KBM-7 (cell line): ENCODE measurements at places on chromosomes 16 and 17.

DNA sequence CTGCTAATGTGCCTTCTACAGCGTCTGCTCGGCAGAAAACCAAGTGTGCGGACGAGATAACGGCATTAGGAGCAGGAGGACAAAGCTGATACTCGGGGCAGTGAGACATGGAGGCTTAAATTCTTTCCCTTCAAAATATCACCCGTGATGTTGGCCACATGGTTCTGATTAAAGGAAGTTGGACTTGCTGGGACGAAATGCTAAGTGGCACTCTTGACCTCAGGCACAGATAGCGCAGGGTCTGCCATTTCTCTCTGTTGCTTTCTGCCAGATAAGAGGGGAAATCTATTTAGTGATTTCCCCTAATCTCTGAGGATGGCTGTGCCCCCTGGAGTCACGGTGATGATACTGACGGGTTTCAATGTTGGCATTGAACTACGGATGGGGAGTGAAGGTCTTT is 509.6 kb upstream of the EEF2KMT start:
- no peak for DNase-seq

DNA sequence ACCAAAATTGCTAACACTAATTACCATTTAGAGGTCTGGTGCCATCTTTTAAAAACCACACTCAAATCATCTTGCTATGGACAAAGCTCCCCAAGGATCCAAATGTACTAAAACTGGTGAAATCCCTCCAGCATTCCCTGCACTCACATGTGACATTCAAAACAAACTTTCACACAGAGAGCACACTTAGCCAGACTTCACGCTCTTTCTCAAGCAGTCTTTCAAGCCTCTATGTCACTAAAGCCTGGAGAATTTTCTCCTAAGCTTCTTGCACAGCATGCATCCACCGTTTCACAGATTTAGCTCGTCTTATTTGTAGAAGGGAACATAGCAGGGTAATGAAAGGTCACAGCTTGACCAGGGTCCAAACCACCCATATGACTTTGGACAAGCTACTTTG is 19.3 kb downstream of the CMTM3 start:
- DNase-seq: no peak

DNA sequence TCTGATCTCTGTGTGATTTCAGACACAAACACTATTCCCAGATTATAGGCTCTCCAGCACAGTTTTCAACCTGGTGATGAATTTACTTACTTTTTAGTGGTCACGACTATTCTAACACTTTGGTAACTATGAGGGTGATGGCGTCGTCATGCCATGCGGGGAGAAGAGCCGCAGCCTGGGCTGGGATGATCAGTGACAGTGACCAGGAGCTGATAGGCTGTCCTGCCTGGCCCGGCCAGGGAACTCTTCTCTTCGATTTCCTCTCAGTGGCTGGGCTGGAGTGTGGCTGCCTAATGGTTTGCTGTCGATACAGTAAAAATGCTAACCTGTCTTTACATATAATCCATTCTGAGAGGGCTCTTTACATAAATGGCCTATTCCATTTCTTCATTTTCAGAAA is 113.1 kb downstream of the IRX3 start:
- DNase-seq: no peak

- DNase-seq: no peak
Measured at GRCh38 chr16:23905027-23905426, 69.2 kb downstream of the PRKCB start.

GRCh38 chr16:79713609-79714309 is 113.2 kb upstream of the MAF start:
- DNase-seq: no peak

DNA sequence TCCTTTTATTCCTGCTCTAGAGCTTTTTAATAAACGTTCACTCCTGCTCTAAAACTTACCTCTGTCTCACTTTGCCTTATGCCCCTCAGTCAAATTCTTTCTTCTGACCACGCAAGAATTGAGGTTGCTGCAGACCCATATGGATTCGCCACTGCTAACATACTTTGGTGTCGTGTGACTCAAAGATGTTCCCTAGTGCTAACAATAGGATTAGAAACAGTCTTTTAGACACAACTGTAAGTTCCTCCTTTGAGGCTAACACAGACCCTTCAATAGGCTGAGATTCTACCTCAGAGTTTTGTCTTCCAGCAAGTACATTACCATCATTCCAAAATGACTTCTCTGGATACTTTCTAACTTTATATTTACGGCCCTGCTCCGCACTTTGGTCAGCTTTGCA is 149.5 kb upstream of the COX10 start:
- DNase-seq: no peak

DNA sequence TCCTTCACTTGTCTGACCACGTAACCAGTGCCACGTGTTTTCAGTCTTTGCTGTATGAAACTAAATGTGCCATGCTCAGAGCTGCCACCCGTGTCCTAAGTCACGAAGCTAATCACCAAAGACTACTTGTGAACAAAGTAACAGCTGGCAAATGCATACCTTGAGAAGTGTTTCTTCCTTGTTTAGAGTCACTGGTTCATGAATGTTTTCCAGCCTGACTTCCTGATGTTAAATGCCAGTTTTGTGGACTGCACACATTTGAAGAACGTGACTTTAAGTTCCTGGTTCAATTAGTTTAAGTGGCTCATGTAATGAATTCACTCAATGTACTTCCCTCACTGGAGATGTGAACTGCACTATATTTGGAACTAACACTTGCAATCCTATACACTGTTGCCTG is 19.9 kb upstream of the KPNB1 start:
- no peak for DNase-seq

DNA sequence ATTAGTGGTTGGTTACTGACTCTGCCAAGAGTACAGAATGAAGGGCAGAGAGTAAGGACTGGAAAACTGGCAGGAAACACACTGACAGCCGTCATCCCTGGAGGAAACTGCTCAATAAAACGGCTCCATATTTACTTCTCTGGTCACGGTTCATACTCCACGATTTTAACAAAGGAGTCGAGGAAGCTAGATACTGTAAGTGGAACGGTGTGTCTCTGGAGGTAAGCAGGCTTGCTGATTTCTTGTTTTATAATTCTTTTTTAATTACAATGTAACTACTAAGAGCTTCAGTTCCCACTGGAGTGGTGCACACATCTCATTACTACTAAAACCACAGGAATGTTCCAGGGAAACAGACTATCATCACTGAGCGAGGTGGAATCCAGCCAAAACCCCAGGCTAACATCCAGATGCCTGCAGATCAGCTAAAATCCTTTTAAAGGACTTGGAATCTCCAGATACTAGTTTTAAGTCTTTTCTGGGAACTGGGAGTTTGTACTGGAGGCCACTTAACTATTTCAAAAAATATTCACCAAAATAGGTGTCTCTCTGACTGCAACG is 17.8 kb downstream of the SERPINF1 start:
- DNase-seq: no peak

DNA sequence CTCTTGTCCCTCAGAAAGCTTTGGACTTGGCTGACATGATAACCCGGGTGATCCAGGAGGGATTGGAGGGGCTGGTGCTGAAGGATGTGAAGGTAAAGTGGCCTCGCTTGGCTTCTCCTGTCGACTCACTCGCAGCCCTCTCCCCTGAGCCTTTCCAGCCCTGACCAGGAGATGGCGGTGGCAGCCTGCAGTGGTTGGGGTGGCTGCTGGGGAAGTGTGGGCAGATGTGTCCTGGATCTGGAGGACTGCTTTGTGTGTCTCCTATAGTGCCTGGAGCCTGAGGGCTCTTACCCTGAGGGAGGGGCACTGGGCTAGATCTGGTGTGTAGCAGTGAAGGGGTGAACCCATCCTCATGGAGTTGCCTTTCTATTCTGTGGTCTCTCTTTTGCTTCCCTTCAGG is 17.9 kb downstream of the LIG3 start:
- peak; percentile 87 for DNase-seq

GRCh38 chr17:75417054-75417580 is 11.6 kb upstream of the GRB2 start:
- no peak for DNase-seq

DNA sequence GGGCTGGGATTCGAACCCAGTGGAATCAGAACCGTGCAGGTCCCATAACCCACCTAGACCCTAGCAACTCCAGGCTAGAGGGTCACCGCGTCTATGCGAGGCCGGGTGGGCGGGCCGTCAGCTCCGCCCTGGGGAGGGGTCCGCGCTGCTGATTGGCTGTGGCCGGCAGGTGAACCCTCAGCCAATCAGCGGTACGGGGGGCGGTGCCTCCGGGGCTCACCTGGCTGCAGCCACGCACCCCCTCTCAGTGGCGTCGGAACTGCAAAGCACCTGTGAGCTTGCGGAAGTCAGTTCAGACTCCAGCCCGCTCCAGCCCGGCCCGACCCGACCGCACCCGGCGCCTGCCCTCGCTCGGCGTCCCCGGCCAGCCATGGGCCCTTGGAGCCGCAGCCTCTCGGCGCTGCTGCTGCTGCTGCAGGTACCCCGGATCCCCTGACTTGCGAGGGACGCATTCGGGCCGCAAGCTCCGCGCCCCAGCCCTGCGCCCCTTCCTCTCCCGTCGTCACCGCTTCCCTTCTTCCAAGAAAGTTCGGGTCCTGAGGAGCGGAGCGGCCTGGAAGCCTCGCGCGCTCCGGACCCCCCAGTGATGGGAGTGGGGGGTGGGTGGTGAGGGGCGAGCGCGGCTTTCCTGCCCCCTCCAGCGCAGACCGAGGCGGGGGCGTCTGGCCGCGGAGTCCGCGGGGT is at the start of gene CDH1:
CDH1 (plus strand) TSS at position 247 of the 684 bp plus-strand sequence; CDS start at position 371, 124 bp downstream.
- no peak for DNase-seq

DNA sequence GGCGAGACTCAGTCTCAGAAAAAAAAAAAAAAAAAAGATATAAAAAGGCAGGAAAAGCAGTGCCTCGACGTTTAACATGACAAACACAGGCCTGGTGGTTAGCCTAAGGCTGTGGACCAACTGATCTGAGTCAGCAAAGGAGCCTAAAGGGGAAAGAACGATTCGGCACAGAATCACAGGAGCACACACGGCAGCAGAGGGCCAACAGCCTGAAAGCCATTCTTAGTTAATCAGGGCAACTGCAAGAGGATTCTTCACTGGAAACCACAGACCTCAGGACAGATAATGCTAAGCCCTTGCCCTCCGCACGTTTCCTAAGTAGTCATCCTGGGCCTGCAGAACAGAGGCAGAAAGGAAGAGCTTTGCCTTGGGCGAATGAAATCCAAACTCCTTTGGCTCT is 14.7 kb downstream of the TMEM11 start:
- no peak for DNase-seq

- DNase-seq: no peak
Measured at GRCh38 chr17:63685041-63685440, 14.9 kb downstream of the LIMD2 start.

GRCh38 chr17:81329927-81330883 is 35.1 kb upstream of the SLC38A10 start:
- DNase-seq: no peak

DNA sequence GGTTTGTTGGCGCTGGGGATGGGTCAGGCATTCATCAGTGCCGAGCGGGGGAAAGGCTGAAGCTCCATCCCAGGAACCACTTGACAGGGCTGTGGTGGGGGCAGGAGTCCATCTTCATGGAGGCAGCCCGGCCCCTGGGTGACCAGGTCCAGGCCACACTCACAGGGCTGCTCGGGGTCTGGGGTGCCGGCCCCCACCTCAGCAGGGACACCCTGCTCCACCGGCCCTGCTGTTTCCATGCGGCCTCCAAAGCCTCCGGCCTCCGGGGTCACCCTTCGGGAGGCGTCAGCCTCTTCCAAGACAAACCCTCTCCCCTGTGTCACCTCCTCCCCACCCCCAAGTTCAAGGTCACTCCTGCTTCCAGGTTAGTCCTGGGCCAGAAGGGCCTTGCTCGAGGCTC is 22.1 kb downstream of the GALNS start:
- DNase-seq: no peak

- peak; percentile 31 for DNase-seq
Measured at GRCh38 chr16:30660424-30661261, 2.4 kb downstream of the FBRS start.

DNA sequence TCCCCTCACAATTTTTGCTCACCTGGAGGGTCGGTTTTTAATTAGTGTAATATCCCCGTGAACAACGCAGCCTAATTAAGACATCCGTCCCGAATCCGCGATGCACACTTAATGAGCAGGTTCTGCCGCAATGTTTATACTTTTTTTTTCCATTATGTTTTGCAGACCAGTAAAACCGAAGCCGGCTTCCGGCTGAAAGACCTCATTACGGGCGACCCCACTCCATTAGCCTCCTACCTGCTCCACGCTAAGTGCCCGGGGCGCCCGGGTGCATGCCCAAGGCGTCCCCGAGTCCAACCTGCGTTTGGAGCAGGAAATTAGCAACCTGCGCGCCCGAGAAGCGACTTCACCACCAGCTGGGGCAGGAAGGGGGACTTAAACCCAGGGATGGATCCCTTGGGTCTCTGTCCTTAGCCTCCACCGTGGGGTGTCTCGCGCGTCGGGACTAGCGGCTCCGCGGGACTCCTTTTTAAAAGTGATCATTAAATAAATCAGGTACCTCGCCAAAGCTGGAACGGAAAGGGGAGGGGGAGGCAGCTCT is 1.7 kb downstream of the RBFOX3 start:
- no peak for DNase-seq

DNA sequence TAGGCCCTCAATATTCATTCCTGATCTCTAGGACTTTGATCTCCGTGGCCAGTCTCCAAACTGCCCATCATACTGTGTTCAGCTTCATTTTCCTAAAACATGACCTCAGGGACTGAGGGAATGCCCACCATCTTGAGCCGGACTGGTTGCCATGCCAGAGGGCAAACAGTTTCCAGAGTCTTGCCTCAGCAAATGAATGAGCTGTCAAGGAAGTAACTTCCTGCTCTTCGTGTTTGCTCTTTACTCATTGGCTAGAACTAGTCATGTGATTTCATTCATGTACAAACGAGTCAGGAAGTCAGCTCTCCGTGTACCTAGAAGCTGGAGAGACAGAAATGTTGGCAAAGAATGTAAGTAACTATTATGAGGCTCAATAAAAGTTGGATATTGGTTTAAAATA is 50.2 kb downstream of the ANKFN1 start:
- peak; percentile 19 for DNase-seq

GRCh38 chr17:74604200-74604599 is 12.1 kb upstream of the CD300LD start:
- no peak for DNase-seq

DNA sequence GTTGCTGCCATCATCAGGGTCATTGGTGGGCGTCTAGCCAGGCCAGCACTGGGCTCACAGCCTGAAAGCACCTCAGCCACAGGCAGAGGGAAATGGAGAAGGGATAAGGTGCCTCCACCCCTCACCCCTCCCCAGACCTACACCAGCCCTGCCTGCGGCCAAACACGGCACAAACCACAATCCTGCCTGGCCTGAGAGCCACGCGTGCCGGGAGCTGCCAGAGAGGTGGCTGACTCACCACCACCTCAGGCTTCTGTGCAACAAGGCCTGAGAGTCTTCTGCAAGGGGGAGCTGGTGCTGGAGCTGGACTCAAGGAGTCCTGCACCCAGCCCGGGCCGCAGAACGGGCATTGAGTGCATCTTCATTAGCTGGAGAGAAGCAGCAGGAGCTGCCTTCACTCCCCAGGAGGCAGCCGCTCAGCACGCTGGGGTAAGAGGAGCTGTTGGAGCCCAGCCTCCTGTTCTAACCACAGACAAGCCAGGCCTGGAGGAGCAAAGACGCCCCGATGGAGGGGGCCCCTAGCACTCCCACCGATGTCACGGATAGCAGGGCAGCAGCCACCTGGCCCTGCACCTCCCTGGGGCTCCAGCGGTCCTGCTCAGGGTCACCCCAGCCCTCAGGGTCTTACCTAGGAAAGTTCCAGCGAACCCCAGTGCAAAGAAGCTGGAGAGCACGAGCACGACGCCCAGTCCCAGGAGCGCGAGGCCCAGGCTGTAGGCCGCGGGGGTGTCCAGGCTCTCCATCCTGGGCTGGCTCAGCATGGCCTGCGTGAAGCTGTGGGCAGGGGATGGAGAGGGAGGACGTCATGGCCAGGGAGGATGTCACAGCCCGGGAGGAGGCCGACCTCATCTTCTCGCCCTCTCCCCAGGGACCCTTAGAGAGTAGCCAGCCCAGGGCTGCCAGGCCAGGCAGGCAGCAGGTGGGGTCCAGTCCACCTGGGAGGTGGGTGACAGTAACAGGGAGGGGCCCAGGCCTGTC is 16.0 kb upstream of the RASD1 start:
- DNase-seq: peak; percentile 88
